ENCODE measurements at places on chromosomes 12 and 14.

GRCh38 chr12:91400271-91400670 is 217.7 kb upstream of the DCN start:
- no peak for DNase-seq

GRCh38 chr12:94706250-94706661 is 55.9 kb upstream of the TMCC3 start:
- no peak for DNase-seq

DNA sequence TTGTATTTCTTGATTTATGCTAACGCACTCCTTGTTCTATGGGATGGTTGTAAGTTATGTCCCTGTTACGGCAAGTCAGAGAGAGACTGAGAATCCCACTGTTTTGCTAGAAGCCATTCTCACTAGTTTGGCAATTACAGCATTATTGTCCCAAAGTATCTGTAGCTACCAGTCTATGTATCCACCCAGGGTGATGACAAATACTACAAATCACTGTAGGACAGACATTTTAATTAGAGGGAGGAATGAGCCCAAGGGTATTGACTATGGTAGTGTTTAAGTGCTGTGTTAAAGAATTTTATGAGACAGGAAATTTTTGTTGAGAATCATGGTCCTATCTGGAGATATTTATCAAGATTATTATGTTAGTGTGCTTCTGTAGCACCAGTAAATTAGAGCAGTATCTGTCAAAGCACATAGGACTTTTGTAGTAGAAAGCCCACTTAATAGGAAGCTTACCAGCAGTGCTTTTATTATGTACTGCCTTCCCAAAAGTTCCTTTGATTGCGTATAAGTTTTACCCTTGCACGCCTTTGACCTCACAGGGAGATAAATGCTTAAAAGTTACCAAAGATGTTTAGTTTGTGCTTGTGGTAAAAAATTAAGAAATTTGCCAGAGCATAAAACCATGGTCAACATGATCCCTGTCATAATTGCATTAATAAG is 10.7 kb downstream of the PRKCH start:
- no peak for DNase-seq

DNA sequence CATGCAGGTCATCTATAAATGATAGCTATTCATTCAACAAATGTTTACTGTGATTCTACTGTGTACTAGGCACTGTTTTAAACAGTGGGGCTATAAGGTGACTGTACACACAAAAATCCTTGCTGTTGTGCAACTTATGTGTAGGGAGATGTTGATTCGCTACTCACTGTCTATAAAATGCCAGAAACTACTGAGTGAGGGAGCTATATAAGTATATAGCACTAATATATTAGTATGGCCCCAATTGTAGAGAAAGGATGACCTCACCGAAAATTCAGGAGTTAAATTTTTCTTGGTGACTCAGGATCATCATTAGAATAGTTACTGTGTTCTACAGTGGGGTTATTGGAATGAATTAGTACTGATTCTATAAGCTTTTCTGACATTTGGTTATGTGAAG is 117.4 kb downstream of the TGFB3 start:
- no peak for DNase-seq

- no peak for DNase-seq
Measured at GRCh38 chr12:124277394-124278241, 17.3 kb upstream of the RFLNA start.

- no peak for DNase-seq
Measured at GRCh38 chr14:38127784-38128183, 79.9 kb upstream of the SSTR1 start.

- DNase-seq = no peak
Measured at GRCh38 chr12:4353785-4354208, 25.7 kb downstream of the FGF23 start.

DNA sequence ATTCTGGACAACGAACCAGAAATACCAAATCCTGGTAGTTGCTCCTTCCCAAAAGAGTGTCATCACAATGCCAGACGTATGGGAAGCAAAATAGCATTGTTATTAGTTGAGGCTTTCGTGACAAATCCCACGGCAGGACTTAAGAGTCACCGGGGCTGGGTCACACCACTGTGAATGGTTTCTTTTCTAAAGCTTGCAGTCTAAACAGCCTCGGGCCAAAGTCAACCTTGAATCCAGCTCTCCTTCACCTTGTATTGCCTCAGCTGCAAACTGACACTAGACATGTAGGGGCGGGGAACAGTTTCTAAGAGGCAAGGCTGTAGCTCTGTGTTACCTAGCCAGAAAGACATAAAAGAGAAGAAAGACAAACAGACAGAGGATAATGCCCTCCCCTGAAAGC is 734.8 kb downstream of the MED13L start:
- no peak for DNase-seq

GRCh38 chr14:24700511-24700910 is 66.5 kb upstream of the GZMB start:
- DNase-seq = no peak

DNA sequence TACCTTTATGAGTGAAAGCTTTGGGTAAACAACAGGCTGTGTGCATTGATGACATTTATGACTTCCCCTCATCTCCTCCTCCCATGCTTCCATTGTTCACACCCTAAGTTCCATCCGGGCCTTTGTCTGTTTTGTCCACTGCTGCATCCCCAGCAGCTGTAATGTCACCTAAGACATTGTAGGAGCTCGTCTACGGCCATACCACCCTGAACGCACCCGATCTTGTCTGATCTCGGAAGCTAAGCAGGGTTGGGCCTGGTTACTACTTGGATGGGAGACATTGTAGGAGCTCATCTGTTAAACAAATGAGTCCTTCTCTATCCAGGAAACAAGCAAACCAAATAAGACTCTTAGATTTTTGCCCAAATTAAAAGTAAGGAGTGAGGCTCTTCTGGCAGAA is 40.4 kb upstream of the SYCP3 start:
- DNase-seq = no peak

- no peak for DNase-seq
Measured at GRCh38 chr14:89908712-89909450, 45.6 kb downstream of the EFCAB11 start.

- no peak for DNase-seq
Measured at GRCh38 chr12:10366875-10367274, 23.0 kb downstream of the KLRK1 start.

- DNase-seq = no peak
Measured at GRCh38 chr12:115810122-115810901, 467.2 kb downstream of the MED13L start.

DNA sequence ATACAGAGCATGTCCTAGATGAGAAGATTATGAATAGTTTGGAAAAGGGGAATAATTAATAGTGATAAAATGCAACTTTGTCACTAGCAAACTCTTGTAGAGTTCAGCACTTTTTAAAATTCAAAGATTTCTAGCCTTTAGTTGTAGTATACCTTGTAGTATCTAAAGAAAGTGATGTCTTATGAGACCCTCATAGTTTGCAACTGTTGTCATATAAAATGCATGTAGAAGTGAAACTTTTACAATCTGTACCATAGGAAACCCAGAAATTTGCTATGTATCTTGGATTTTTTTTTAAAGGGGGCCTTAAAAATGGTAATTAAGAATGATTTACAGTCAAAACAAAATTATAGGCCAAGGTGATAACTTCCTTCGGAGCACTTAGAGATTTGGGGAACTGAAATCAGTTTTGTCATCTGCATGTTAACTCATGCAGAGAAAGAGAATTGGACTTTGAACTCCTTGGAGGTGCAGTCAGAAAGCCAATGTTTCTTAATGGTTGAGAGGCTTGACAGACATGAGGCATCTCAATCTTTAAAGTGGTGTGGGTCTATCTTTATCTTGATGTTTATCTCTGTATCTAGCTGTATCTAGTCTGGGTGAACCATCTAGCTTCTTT is 1.3 kb downstream of the LRRK2 start:
- DNase-seq = no peak

DNA sequence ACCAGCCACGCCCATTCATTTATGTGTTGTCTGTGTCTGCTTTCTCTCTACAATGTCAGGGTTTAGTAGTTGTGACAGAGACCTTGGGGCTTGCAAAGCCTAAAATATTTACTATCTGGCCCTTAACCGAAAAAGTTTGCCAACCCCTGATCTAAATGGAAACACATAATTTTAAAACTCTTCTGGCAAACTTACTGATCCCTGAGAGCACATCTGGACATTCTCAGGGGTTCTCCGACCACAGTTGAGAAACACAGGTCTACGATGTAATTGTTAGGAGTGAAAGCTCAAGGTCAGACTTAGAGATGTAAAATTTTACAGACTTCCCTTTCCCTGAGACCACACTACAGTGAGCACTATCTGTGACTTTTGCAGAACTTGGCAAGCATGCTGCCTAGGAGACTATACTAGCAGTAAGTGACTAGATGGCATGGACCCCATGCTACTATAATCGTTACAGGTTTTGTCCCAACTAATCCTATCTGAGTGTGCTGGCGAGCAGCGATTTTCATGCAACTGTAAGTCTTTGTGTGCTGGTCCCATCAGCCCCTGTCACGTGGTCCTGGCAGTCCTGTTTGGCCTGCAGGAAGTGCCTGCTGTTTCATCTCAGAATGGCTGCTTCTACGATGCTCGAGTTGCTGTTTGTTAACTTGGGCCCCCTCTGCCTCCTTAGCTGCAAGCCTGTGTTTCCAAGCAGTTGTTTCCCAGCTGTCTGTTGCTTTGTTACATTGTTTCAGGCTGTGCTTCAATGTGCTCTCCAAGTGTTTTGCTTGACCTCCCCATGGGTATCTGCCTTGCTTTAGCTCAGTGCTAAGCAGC is 21.6 kb downstream of the TMTC2 start:
- no peak for DNase-seq

GRCh38 chr12:4432878-4433744 is 12.5 kb downstream of the FGF6 start:
- DNase-seq = no peak

DNA sequence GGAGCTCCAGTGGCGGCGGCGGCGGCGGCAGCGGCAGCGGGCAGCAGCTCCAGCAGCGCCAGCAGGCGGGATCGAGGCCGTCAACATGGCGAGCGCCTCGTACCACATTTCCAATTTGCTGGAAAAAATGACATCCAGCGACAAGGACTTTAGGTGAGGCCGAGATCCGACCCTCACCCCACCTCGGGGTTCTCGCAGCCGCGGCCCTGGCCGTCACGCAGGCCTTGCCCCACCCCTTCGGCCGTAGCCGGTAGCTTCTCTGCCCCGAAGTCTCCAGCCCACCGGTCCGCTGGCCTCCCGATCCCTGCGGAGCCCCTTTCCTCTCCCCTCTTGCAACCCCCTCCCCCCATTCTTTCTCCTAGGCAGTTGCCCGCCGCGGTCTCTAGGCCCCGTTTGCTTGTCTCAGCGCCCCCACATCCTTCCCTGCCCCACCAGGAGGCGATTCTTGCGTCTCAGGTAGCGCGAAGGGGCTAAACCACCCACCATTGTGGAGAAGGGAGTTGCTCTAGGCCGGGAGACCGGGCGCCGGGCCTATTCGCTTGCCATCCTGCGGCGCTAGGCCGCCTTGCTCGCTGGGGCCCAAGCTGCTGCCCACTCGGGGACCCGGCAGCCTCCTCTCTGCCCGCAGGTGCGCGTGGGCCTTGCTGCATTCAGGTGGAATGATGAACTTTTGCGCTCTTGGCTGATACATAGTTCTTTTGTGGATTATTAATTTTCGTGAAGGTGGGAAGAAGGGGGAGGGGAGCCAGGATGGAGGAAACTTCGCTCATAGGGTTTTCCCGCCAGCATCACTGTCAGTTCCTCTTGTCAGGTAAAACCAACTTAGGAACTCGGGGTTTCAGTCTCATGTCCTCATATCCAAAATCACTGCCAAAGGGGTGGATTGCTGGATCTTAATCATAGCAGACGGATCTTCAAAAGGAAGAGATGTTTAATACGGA is 745 bp downstream of the CAND1 start:
- peak; percentile 28 for DNase-seq

DNA sequence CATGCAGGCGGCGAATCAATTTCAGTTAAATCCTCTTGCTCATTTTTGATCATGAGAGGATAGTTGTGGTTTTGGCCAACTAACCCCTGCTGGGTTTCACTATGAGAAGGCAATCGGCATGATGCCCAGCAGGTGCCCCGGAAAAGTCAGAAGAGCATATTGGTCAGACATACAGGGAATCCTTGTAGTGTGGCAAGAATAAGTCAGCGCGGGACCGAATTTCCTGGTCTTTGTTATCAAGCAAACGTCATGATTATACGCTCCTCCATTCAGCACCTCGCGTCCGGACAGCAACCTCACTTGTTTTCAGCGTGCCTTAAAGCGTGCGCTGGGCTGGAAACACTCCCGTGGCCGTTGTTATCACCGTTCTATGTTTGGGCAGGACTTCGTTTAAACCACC is 1.8 kb downstream of the TBC1D30 start:
- no peak for DNase-seq

DNA sequence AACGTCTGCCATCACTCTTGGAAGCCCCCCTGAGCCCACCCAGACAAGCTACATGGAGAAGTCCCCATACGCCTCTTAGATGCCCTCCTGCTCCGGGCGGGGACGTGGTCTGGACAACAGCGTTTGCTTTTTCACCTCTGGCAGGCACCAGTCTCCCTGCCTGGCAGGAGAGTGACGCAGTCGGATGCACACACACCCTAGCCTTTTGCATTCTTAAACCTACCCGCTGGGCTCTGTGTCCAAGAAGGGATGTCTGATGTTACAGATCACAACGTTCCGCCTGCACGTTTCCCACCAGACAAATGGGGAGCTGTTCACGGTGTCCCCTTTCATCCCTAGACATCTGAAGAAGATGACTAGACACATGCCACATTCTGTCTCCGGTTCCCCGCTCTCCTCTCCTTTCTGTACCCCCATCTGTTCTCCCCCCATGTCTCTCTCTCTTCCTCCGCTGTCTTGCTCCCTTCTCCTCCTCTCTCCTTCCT is 100.2 kb downstream of the RIMBP2 start:
- no peak for DNase-seq

DNA sequence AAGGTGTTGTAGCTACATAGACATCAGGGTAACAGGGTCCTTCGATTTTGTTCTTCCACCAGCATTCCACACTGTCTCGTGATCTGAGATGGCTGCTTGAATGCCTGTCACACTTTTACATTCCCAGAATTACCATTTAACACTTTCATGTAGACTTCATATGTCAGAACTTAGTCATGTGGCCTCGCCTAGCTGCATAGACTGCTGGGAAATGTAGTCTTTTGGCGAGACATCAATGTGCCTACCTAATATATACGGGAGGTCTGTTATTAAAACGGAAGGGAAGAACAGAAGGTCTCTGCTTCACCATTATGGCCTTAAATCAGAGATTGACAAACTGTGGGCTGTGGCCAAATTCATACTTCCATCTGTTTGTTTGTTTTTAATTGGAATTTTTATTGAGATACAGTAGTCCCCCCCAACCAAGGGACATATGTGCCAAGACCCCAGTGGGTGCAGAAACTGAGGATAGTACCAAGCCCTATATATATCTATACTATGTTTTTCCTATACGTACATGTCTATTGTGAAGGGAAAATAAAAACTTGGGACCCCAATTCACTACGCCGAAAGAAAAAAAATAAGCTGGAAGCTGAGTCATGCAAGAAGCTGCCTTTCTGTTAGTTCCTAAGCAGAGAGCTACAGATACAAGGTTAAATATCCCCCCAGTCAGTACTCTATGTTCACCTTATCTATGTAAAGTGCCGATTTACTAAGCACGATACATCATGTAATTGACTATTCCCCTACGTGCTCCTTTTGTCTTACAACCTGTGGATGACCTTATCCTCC is 11.3 kb upstream of the HRK start:
- DNase-seq = no peak
